ENCODE measurements at places on chromosomes 11 and 22.

- DNase-seq = no peak
Observed at GRCh38 chr22:24504540-24504939, 9.4 kb downstream of the UPB1 start.

- no peak for DNase-seq
Observed at GRCh38 chr22:20758688-20759087, 15.2 kb upstream of the SERPIND1 start.

DNA sequence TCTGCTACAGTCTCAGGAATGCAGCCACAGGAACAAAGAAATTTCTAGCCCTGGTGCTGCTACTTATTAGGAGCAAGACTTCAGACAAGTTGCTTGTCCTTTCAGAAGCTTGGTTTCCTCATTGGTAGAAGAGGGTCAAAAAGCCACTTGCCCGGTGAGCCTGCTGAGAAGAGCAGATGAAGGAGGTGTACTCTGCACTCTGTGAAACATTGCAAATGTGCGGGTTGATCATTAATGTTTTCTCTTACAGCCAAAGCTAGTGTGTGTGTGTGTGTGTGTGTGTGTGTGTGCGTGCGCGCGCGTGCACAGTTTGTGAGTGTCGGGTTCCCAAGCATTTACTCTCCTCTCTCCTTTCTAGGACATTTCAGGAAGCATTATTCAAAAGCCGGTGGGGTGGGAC, 86.3 kb upstream of the NNMT start:
- no peak for DNase-seq

- DNase-seq = no peak
Observed at GRCh38 chr11:76903325-76903724, 42.6 kb downstream of the ACER3 start.

DNA sequence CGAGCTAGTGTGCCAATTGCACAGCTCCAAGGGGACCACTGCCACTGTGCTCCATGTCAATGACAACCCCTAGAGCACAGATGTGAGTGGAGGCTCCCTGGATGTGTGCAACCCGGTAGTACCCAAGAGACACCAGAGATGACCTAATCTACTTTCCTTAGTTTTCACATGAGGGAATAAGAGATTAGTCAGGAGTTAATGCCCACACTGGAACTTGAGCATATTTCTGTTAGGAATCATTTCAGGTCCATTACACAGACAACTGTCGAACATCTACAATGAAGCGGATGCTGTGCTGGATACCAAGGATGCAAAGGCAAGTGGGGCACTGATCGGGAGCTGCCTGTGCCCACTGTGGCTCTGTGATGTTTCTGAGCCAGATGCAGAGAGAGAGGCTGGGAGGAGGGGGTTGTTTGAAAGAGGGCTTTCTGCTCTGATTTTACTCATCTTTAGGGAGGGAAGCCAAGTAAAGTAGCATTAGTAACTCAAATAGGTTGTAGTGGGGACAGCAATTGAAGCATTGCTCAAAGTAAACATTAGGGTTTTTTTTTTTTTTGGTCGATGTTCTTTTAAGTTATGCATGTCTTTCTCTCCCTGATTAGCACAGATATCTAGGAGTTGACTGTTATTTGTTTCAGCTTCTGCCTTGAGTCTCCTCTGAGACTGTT, 82.5 kb upstream of the SORL1-AS1 start:
- DNase-seq = no peak

DNA sequence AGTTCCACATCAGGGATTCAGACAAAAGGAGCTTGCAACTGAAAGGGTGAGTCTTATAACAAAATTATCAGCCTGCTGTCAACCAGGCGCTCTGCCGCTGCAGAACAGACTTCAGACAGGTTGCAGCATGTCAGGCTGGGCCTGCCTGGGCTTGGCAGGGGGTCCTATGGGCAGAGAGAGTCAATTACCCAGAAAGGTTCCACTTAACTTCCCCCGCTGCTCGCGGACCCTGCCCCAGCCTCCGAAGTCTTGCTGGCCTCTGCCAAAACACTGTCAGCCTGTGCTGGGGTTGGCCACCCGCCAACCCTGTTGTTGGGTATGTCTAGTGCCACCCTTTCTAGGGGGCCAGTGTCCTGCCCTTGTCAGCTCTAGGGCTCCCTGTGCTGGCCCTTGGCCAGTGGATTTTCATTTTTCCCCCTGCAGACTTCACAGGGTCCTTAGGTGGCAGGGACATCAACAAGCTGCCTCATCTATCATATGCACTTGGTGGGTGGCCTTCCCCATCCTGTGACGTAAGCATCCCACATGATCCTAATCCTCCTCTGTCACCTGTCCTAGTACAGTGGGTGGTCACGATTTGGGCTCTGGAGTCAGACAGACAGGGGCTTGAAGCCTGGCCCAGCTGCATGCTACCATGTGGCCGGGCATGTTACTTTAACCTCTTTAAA, 166.5 kb upstream of the CADM1 start:
- DNase-seq = peak; percentile 62
